EL (cell line): ENCODE measurements at places on chromosomes 16 and 17.

DNA sequence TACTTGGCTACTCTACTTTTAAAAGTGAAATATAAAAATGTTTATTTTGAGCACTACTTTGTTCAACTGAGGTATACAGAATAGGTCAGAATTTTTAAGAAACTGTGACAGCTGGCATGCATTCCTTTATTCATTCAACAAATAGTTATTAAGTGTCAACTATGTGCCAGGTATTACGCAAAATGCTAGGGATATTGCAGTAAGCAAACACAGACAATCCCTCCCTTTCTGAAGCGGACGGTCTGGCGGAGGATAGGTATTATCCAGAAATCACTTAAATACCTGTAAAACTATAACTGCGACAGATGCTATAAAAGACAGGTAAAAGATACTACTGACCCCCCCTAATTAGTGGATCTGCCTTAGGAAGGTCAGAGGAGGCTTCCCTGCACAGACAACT lies 26.1 kb downstream of the METTL16 start:
- no peak for DNase-seq

GRCh38 chr17:38564869-38565268 lies 40.9 kb downstream of the SRCIN1 start:
- DNase-seq, result no peak

DNA sequence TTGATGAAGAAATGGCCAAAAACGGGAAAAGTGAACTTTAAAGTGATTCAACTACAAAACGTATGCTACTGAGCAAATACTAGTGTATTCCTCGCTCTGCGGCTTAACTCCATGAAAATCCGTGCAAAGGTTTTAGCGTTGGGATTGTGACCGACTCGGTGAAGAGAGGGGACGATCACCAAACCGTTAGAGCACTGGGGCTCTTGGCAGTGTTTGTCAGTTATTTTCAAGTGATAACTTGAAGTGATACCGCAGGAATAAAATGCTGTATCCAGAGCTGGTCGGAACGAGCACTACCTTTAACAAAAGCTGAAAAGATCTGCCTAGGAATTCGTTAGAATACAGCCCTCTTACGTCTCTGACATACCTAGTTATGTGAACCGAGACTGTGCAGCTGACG lies 773 bp upstream of the PPM1D start:
- DNase-seq, result no peak

- no peak for DNase-seq
Observed at GRCh38 chr17:55663400-55663799, 59.3 kb downstream of the TMEM100 start.

- no peak for DNase-seq
Observed at GRCh38 chr16:2420035-2420434, 9.2 kb upstream of the CCNF start.

- peak; percentile 17 for DNase-seq
Observed at GRCh38 chr17:65678546-65678945, 117.1 kb upstream of the AXIN2 start.

DNA sequence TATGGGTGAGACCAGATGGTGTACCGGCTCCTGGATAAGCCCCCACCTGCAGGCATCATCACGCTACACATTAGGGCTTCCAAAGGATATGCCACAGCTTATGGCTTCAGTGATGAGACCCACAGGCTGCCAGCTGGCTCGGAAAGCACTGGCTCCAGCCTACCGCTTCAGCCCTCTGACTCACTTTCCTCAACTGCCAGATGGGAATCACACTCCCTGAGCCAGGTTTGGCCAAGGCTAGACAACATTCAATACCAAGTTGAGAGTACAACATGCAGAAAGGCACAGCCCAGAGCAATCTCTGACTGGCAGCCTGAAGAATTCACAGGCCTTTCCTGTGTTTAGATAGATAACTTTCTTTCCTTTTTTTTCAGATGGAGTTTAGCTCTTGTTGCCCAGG lies 10.3 kb downstream of the CENPV start:
- peak; percentile 53 for DNase-seq

DNA sequence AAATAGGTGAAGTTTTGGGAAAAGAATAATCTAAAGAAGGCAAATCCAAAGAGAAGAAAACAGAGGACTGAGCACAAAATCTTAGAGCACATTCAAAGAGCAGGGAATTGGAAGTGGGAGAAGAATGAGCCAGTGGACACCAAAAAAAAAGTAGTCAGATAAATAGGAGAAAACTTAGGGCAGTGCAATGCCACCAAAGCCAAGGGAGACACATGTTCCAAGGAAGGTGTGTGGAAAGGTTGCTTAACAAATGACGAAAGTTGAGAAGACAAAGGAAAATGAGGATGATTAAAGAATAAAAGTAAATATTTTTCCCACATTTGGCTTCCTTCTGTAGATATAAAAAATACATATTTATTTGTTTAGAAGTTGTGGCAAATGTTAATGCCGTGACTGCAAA lies 237.6 kb downstream of the TANC2 start:
- no peak for DNase-seq

- peak; percentile 54 for DNase-seq
Observed at GRCh38 chr17:78873519-78874340, 29.3 kb downstream of the CEP295NL start.

DNA sequence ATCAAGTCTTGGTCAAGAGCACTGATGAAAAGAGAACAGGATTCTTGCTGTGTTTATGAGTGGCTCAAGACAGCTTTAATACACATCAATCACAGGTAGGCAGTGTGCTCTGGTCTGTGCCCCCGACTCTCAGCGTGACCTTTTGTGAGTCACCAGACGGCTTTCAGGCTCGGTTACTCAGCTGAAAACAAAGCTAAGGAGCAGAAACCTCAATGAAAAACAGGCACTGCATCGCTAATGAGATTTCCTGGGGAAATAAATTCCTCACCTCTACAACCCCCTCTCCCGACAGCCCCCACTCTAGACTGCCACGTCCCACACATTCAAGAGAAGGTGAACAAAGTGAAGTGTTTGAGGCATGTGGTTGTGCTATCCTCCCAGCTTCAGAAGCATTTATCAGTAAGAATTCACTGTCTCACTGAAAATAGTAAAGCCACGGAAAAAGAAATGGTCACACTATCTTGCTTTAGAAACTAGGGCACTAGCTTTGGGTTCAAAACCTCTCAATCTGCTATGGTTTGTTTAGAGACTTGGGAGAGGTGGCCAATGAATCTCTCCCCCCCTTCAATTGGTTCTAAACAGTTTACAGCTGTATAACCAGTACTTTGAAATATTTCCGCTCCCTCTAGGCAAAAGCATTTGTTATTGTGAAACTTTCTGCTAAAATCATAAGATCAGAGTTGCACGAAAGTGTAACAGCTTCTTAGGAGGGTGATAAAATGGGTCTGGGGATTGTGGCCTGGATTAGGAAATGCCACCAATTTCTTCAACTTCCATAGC lies 199.5 kb upstream of the PMFBP1 start:
- DNase-seq, result peak; percentile 45

- DNase-seq, result no peak
Observed at GRCh38 chr17:49955157-49955556, 13.8 kb upstream of the DLX4 start.

- no peak for DNase-seq
Observed at GRCh38 chr17:56994009-56994792, 16.3 kb downstream of the SCPEP1 start.

- peak; percentile 66 for DNase-seq
Observed at GRCh38 chr17:36183001-36183971, 6.8 kb upstream of the TBC1D3B start.

- no peak for DNase-seq
Observed at GRCh38 chr17:4146641-4147040, 3.6 kb downstream of the CYB5D2 start.

GRCh38 chr17:887551-888209 lies 91.9 kb downstream of the NXN start:
- no peak for DNase-seq

- DNase-seq, result no peak
Observed at GRCh38 chr17:63477480-63478440, 899 bp downstream of the ACE start.

DNA sequence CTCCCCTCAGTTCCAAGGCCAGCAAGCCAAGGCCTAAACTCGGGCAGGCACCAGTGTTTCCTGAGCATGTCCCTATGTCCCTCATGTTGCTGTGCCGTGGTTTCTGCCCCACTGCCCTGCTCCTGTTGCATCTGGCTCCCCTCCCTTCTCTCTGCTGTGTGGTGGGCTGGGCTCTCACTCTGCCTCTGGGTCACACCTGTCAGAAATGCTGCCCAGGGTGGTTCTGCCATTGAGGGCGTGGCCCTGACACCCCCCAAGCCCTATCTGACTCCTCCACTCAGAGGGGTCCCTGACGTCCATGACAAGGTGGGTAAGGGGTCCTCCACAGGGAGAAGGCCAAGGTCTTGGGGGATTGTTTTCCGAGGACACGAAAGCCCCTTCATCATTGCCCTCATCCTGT lies 9.2 kb upstream of the ITGA3 start:
- no peak for DNase-seq

DNA sequence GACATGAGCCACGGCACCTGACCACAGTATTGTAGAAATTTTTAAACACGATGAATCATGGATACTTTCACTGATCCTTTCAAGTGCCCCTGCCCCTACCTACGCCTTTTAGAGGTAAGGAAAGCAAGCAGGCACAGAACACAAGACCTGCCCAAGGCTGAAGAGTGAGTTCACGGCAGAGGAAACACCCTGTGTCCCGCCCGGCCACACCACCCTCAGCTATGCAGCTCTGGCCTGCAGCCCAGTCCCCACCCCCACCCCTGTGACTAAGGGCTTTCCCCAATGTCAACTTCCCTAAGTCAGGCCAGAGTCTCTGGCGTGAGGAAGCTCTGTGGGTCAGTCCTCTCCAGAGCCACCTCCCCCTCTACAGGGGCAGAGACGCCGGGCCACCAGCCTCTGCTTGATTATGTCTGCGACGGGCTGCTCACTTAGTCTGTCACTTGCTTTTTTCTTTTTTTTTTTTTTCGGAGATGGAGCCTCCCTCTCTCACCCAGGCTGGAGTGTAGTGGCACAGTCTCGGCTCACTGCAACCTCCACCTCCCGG lies 8.4 kb downstream of the SLC16A5 start:
- peak; percentile 89 for DNase-seq

DNA sequence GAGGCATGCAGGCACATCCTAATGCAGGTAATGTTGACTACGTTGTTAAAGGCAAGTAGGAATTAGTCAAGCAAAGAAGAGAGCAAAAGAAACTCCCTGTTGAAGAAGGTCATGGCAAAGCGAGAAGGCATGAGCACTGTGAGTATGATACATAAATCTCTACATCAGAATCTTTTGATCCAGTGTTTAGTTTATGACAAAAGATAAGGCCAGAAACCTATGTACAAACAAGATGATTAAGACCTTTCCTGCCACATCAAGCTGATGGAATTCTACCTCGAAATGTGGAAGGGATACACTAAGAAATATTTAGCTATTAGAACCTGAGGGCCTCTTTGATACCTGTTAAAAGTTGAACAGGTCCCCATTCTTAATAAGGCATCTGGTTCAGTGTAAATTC lies 20.2 kb downstream of the SYCE1L start:
- no peak for DNase-seq

GRCh38 chr17:14118951-14119350 lies 49.6 kb downstream of the COX10 start:
- DNase-seq, result no peak

- DNase-seq, result peak; percentile 60
Observed at GRCh38 chr16:86222547-86222946, 287.8 kb upstream of the FOXF1 start.

- DNase-seq, result no peak
Observed at GRCh38 chr16:79659344-79659743, 58.8 kb upstream of the MAF start.

GRCh38 chr17:3256575-3256974 lies 41.6 kb downstream of the OR3A1 start:
- no peak for DNase-seq

- peak; percentile 60 for DNase-seq
Observed at GRCh38 chr17:64146418-64147109, 16.6 kb upstream of the ERN1 start.

GRCh38 chr16:57071831-57072582 lies 20.4 kb upstream of the CPNE2 start:
- DNase-seq, result peak; percentile 45

DNA sequence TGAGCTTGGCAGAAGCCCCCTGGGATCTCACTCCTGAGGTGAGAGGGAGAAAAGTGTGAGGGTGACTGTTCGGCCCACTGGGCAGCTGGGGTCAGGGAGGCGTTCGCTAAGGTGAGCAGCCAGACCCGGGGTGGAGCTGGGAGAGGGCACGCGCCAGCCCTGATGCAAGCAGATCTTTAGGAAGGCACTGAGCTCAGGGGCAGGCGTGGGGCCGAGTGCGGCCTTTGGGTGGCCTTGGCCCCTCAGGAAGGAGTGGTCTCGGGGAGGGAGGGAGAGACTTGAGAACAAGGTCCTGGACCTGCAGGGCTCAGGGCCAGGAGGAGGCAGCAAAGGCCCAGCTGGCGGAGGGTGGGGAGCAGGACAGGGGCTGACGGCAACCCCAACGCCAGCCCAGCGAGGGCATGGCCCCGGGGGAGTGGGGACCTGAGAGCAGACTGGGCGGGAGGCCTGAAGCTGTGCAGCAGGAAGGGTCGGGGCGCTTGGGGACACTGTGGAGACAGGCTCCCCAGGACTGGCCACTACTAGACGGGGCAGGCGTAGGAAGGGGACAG lies 14.5 kb upstream of the WDR45B start:
- DNase-seq, result no peak

DNA sequence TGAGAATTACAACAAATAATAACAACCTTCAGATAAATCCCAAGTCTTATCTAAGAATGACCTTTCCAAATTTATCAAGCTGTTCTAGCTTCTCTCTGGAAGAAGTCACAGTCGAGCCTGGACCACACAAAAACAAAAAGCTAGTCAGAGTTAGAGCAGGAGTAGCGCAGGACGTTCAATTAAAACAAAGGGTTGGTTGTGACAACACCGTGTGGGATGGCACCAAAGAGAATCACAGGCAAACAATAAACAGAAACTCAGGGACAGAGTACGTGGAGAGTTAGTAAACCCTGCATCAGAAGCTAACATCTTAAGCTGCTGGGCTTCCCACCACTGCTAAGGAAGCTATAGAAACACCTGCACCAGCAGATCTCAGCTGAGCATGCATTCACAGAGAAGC lies 23.8 kb downstream of the ARHGAP17 start:
- no peak for DNase-seq

DNA sequence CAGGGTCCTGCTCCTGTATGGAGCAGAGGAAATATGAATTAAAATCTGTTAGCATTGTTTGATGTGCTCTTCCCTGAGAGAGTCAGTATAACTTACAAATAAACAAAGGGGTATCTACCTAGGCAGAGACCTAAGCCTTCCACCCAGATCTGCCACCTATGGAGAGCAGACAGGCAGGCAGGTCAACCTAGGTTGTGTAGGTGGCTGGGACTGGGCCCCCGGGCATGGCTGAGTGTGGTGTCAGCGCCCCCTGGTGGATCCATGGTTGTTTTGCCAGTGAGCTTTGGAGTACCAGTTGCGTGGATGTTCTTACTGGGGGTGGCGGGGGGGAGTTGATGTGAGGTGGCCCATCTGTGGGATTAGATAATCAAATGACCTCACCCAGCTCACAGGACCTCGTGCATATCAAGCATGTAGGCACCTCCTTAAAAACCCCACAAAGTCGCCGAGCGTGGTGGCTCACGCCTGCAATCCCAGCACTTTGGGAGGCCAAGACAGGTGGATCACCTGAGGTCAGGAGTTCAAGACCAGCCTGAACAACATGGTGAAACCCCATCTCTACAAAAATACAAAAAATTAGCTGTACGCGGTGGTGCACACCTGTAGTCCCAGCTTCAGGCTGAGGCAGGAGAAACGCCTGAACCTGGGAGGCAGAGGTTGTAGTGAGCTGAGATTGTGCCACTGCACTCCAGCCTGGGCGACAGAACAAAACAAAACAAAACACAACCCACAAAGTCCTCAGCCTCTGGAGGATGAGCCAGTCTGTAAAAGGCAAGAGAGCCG lies 17.6 kb downstream of the DUS2 start:
- peak; percentile 70 for DNase-seq

GRCh38 chr17:7440113-7440833 lies 961 bp downstream of the FGF11 start:
- peak; percentile 61 for DNase-seq
